Natural killer cell treated with Interleukin-12 subunit alpha and Interleukin-12 subunit beta and Interleukin-15 and Interleukin-18, amount 100 ng/mL, for 72 hours (primary cell): ENCODE measurements at places on chromosomes 11 and 22.

- DNase-seq: no peak
Observed at GRCh38 chr11:104043142-104043541, 6.7 kb downstream of the DDI1 start.

GRCh38 chr22:18095101-18095805, 15.4 kb upstream of the TUBA8 start:
- no peak for DNase-seq

- no peak for DNase-seq
Observed at GRCh38 chr11:95283650-95284049, 52.6 kb upstream of the SESN3 start.

- DNase-seq: no peak
Observed at GRCh38 chr22:39898997-39899396, 1.9 kb upstream of the GRAP2 start.

DNA sequence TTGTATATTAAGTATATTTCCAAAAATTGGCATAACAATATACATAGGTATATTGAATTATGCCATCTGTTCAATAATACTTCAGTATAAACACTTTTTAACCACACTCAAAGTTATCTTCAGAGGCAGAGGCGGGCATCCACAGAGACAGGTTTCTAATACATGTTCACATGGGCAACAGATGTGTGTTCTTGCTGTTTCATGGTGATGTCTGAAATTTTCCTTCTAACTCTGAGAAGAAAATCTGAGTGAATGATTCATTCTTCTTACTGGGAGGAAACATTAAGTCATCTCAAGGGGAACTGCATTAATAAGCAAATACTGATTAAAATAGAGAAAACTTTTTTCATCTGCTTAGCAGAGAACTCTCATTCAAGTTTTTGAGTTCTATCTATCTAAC, 1074.5 kb downstream of the LRRC4C start:
- DNase-seq: no peak

DNA sequence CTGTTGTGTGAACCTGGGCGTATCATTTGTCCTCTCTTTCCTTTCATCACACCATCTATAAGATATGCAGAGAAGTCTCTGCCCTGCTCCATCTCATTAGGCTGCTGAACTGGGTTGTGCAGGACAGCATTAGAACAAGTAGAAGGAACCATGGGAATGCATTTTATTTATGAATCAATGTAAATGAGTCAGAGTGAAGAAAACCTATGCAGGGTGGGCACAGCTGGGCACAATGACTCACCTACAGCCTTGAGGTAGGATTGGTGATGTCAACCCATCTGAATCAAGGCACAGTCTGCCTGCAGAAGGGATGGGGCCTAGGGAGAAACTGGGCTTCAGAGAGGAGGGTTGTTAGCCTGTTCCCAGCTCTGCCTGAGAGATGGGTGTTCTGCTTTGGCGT, 123.4 kb downstream of the CSNK2A3 start:
- DNase-seq: no peak

DNA sequence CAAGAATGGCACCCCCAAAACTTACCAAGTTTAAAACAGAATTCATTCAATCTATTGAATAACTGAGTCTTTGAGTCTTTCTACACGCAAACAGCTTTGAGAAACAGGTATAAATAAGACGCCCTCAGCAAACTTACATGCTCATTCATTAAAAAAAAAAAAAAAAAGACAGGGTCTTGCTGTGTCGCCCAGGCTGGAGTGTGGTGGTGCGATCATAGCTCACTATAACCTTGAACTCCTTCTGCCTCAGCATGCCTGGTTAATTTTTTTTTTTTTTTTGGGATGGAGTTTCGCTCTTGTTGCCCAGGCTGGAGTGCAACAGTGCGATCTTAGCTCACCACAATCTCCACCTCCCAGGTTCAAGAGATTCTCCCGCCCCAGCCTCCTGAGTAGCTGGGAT, 6.1 kb downstream of the PRR14L start:
- no peak for DNase-seq
